NCI-H1417 treated with DMSO at 0.1 percent for 48 hours (cell line): ENCODE measurements at places on chromosomes 5 and 9.

DNA sequence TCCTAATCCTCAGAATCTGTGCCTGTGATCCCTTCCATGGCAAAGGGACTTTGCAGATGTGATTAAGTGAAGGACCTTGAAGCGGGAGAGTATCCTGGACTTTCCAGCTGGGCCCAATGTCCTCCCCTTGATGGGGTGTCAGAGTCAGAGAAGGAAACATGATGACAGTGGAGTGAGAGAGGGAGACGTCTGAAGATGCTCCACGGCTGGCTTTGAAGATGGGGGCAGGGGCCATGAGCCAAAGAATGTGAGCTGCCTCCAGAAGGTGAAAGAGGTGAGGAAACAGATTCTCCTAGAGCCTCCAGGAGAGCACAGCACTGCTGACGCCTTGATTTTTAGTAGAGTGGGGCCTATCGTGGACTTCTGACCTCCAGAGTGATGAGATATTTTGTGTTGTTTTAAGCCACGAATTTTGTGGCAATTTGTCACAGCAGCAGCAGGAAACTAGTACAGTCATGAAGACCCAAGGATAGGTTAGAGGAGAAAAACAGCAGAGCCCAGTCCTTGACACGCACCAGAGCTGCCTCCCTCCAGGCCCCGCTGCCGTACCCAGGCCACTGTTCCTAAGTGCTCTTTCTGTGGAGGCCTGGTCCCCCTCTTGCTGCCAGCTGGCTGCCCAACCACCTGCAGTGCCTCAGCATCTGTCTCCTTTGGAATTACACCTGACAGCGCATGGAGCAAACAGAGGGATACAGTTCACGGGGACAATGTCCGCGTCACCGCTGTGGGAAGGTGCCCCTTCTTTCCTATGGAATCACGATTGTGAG, 78.1 kb downstream of the MACROH2A1 start:
- no peak for DNase-seq

GRCh38 chr9:101140764-101141163, 112.2 kb downstream of the PLPPR1 start:
- DNase-seq, result no peak

DNA sequence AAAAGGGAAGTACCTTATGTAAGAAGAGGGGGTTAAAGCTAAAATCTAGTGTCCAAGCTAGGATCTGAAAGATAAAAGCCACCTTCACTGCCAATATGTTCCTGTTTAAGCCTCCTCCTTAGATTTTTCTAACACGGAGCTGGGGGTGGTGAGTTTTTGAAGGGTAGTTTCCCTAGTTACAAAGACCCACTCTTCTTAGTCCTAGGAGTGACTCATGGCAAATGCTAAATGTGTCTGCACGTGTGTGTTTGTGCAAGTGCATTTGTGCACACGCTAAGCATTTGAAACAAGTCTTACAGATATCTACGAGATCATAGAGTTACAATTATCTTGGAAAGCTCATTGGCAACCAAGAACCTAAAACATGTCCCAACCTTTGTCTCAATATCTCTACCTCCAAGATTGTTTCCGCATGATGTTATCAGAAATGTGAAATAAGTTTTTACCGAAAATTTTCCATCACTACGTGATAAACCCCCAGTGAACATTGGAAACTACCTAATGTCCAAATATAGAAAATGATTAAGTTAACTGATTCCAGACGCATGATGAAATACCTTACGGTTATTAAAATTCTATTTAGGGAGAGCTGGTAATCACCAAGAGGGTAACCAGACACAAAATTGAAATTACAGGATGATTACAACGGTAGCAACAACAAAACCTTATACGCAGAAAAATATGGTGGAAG, 78.0 kb upstream of the HRH2 start:
- no peak for DNase-seq

GRCh38 chr5:148309019-148309418, 3.2 kb upstream of the SPINK7 start:
- no peak for DNase-seq

DNA sequence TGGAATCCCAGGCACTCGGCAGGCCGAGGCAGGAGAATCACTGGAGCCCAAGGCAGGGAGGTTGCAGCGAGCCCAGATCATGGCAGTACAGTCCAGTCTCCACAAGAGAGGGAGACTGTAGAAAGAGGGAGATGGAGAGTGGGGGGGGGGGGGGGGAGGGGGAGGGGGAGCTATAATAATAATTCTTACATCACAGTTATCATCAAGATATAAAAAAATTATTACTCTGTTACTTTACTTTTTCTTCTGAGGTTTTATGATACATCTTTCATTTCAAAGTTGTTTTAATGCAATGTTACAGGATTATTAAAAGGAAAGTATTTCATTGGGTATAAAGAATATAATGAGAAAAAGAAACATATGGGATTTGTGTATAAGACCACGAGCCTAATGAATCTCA, 17.8 kb upstream of the RAB3C start:
- no peak for DNase-seq

GRCh38 chr5:157047898-157048297, 11.0 kb downstream of the HAVCR1 start:
- no peak for DNase-seq

GRCh38 chr5:42943931-42944631, 96.0 kb downstream of the ANXA2R start:
- no peak for DNase-seq
